ENCODE measurements at places on chromosomes 11 and 22.

- DNase-seq = peak; percentile 38
These were observed 3.0 kb downstream of the KCNJ11 start for GRCh38 chr11:17385492-17385891.

DNA sequence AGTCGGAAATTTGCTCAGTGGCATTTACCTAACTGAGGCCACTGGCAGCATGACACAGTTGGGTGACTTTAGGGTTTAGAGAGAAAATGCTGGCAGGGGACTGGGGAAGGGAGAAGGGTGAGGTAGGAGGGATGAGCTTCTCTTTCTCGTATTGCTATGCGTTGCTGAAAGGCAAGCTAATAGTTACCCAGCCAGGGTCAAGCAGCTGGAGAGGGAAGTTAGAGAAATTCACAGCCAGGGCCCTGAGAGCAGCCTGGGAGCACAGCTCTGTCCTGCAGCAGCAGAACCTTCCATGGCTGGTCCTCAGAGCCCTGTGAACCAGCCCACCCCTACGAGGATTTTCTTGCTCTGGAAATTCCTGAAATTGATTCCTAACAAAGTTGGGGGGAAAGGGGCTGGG is 679.6 kb downstream of the NTM start:
- no peak for DNase-seq

- no peak for DNase-seq
These were observed 16.6 kb upstream of the BCR start for GRCh38 chr22:23163665-23164064.

- peak; percentile 66 for DNase-seq
These were observed 33.0 kb downstream of the PTPRJ start for GRCh38 chr11:48013269-48013901.

GRCh38 chr11:132888226-132888625 is 644.1 kb downstream of the OPCML start:
- no peak for DNase-seq

- DNase-seq = no peak
These were observed 98.0 kb downstream of the KIF18A start for GRCh38 chr11:28009996-28010395.

GRCh38 chr11:112963368-112963955 is 2.2 kb downstream of the NCAM1 start:
- DNase-seq = peak; percentile 80

GRCh38 chr11:19228968-19229367 is 11.8 kb downstream of the E2F8 start:
- DNase-seq = no peak

GRCh38 chr11:102421261-102421660 is 31.3 kb downstream of the TMEM123 start:
- DNase-seq = peak; percentile 76

DNA sequence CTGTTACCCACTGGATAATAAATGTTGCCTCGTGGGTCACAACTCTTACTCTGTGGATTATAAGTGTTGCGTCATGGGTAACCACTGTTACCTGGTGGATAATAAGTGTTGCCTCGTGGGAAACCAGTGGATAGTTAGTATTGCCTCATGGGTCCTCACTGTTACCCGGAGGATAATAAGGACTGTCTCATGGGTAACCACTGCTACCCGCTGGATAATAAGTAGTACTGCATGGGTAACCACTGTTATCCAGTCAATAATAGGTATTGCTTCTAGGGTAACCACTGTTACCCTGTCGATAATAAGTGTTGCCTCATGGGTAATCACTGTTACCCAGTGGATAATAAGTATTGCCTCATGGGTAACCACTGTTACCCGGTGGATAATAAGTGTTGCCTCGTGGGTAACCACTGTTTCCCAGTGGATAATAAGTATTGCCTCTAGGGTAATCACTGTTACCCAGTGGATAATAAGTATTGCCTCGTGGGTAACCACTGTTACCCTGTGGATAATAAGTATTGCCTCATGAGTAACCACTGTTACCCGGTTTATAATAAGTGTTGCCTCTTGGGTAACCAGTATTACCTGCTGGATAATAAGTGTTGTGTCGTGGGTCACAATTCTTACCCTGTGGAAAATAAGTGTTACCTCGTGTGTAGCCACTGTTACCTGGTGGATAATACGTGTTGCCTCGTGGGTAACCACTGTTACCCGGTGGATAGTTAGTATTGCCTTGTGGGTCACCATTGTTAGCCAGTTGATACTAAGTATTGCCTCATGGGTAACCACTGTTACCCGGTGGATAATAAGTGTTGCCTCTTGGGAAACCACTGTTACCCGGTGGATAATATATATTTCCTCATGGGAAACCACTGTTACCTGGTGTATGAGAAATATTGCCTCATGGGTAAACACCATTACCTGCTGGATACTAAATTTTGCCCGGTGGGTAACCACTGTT is 15.7 kb upstream of the NXPE4 start:
- peak; percentile 52 for DNase-seq

DNA sequence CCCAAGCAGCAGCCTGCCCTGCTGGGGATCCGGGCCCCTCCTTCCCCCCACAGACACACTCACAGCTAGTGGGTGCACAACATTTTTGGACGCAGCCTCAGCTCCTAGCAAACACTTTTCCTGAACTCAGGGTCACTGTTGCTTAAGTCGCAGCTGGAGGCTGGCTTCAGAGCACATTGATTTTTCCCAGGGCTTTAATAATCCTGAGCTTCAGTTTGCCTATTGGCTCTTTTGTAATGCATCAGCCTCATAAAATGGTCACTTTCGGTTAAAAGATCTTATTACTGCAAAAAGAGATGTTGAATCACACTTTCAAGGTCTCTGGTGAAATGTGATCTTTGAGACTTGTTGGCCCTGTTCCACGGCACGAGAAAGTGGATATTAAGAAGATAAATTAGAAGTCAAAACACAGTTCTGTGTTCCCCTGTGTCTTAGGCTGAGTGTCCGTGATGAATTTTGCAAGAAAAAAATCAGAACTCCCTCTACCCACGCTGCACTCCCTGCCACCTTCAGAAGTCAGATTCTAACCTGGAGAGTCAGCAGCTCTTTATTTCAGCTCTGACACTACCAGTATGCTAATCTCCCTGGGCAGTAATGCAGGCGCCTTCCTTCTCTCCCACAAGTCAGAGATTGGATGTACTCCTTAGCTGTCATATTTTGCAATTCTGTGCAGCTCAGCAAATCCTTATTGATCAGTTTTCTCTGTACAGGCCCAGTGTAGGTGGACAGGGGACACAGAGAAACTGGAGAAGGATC is 158.2 kb upstream of the E2F8 start:
- DNase-seq = no peak

DNA sequence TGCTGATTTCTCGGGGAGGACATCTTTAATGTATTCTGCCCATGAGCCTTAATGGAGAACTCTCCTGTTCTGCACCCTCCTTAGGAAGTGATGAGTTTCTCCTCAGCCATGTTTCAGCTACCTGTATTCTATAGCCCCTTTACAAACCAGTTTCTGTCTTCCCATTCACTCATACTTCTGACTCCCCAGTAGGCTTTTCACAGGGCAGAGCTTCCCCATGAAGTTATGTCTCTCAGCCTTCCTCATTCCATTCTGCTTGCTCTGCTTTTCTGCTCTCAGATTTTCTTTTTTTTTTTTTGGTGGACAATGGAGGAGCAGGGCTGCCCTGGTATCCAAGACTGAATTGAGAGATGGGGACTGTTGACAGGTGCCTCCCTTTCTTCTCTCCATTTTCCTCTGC is 4.3 kb upstream of the OR52R1 start:
- no peak for DNase-seq

DNA sequence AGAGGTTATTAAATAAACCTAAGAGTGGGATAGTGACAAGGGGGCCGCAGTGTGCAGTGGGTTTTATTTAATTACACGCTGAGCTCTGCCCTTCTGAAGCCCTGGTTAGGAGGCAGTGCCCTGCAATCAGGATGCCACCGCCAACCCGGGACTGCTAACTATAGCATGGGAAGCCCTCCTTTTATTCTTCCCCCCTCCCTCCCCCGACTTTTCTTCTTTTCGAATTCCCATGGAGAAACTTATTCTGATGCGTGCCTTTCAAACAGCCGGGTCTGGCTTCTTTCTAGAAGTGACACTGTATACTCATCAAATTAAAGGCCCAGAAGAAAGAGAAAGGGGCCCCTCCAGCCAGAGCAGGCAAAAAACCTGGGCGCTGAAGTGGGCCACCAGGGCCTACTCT is 91.3 kb upstream of the ANO1 start:
- DNase-seq = no peak

GRCh38 chr22:49009359-49010063 is 818.2 kb downstream of the BRD1 start:
- no peak for DNase-seq

- DNase-seq = no peak
These were observed 35.0 kb downstream of the TPST2 start for GRCh38 chr22:26554956-26555355.

GRCh38 chr22:46484861-46485595 is 52.4 kb downstream of the CELSR1 start:
- DNase-seq = no peak

DNA sequence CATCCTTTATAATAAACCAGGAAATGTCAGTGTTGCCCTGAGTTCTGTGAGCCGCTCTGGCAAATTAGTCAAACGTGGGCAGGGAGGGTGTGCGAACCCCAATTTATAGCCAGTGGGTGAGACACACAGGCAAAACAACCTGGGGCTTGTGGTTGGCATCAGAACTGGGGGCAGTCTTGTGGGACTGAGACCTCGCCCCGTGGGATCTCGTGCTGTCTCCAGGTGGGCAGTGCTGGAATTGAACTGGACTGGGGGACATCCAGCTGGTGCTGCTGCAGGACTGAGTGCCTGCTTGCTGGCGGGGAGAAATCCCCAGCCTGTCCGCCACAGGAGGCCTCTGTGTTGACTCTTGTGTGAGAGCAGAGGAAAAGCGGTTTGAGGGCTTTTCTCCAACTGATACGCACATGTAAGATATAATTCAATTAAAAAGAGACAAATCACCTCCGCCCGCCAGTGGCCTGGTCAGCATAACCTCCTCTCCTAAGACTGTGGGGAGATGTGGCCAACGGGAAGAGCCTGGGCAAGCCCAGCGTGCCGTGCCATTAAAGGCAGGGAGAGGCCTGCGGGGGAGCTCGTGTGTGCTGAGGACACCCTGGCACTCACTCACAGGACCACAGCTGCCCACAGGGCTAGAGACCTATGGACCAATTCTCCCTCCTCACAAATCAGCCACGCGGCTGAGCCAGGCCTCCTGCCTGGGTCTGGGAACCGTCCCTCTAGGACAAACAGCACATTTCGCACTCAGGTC is 18.4 kb downstream of the SULT4A1 start:
- DNase-seq = no peak

DNA sequence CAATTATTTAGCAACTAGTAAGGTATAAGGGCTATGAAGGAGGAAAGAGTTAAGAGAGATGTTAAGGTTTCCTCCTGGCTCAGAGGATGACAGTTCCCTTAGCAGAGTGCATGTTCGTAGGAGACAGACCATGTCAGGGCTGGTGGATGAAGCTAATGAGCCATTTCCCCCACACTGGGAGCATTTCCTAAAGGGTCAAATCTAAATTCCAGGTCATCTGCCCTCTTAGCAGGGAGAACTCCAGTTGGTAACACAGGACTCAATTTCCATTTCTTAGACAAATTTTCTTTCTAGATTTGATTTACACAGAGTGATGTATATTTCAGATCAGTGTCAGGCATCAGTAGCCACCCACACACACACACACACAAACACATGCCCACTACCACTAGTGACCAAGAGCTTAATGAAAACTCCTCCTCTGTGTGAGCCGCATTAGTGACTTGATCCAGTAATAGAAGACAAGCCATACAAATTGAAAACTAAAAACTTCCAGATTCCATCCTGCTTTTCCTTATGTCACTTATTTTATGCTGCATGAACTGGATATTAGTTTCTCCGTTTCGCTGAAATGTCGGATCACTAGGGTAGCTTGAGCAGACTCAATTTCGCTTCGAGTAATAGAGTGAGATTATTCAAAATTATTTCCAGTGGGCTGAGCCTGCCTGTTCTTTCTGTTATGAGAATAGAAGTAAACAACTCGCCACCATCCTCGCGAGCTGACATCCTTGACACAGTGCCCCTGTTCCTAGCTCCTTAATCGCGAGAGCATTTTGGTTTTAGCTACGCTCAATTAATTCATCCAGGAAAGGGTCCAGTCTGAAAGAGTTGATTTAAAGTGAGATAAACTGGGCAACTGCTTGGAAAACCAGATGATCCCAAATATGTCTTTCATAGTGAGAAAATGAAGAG is 582.6 kb downstream of the SOX6 start:
- no peak for DNase-seq

DNA sequence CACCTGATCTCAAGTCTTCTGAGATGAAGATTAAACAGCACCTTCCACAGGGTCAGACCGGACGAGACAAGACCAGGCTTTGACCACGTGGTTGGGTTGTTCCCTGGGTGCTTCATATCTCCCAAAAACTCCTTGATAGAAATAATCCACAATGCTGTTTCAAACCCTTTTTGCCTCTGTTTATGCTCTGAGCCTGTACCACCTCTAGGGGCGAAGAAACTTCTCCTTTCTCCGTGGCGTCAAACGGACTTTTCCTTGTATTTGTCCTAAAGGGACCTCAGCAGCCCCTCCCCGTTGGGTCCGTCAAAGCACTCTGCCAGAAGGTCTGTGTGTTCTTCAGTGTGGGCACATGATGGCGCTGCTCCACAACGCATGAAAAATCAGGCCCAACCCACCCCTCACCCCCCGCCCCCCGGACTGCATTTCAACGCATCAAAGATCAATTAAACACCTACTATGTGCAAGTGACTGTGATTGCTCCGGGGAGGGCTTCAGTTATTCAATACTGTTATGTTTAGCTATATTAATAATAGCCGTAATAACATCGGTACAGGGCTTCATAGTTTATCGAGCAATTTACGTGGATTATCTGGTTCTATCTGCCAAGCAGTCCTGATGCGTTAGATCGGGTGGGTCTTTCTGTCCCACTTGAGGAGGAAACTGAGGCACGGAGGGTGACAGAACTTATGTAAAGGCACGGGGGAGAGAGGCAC is 17.3 kb upstream of the EIF3D start:
- peak; percentile 55 for DNase-seq

- no peak for DNase-seq
These were observed 473.4 kb downstream of the MN1 start for GRCh38 chr22:27327981-27328721.

- peak; percentile 72 for DNase-seq
These were observed 1.1 kb downstream of the CSTF3 start for GRCh38 chr11:33160136-33160535.

- no peak for DNase-seq
These were observed 6.5 kb downstream of the OR52E8 start for GRCh38 chr11:5851002-5851401.

GRCh38 chr11:23919455-23919854 is 577.4 kb upstream of the LUZP2 start:
- no peak for DNase-seq

DNA sequence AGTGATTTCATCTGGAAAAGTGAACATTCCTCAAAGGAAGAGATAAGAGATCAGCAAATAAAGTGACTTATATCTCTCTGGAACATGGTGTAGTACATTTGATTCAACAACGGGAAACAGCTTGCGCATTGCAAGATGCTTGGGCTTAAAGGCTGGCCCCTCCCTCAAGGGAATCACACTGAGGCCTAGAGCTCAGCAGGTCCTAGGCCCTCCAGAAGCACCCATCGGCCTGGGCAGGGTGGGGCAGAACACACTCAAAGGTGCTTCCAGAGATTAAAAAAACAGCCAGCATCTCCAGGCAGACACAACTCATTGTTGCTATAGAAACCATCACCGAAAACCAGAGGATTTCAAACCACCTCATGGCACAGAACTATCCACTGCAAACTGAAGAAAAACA is 69.0 kb upstream of the ARFGAP3 start:
- DNase-seq = no peak
